Fibroblast of pulmonary artery (primary cell): ENCODE measurements at places on chromosomes 13 and 19.
A peak's percentile ranks its signal among the peaks of the same experiment; 100 is the strongest.

GRCh38 chr19:7217861-7218260 lies 76.4 kb downstream of the INSR start:
- no peak for DNase-seq

GRCh38 chr19:36256853-36257519 lies 42.1 kb downstream of the ZNF146 start:
- no peak for DNase-seq

DNA sequence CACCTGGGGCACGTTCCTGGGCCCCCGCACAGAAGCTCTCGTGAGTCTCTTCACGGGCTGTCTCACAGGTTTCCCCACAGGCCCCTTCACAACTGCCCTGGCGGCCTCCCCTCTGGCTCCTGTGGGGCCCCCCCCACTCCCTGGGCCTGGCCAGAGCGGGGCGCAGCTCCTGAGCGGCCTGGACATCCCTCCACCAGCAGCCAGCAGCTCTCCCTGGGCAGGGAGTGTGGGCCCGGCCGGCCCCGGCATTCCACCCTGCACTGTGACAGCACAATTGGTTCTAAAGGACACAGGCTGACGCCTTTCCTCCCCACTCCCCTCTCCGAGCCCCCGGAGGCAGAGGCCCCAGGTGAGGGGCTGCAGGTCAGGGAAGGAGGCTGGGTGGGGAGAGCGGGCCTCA lies 9.5 kb upstream of the TIMM13 start:
- no peak for DNase-seq

GRCh38 chr13:112331675-112332074 lies 44.5 kb upstream of the SPACA7 start:
- no peak for DNase-seq

DNA sequence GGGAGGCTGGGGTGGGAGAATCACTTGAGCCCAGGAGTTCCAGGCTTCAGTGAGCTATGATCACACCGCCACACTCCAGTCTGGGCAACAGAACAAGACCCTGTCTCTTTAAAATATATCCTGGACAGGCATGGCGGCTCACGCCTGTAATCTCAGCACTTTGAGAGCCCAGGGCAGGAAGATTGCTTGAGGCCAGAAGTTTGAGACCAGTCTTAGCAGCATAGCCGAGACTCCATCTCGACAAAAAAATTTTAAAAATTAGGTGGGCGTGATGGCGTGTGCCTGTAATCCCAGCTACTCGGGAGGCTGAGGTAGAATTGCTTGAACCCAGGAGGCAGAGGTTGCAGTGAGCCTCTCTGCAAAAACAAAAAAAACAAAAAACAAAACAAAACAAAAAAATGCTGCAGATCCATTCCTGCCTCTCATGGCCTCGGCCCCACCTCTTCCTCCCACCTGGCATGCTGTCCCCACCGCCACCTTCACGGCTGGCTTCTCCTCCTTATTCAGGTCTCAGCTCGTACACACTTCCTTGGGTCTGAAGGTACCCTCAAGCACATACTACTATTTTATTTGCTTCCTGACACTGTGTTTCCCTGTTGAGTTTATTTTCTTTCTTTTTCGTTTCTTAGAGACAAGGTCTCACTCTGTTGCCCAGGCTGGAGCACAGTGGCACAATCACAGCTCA lies 5.3 kb downstream of the RFX1 start:
- DNase-seq, result no peak

GRCh38 chr19:55704494-55705245 lies 29.6 kb downstream of the EPN1 start:
- DNase-seq, result no peak

- no peak for DNase-seq
Observed at GRCh38 chr19:45464274-45464673, 3.5 kb upstream of the FOSB start.

DNA sequence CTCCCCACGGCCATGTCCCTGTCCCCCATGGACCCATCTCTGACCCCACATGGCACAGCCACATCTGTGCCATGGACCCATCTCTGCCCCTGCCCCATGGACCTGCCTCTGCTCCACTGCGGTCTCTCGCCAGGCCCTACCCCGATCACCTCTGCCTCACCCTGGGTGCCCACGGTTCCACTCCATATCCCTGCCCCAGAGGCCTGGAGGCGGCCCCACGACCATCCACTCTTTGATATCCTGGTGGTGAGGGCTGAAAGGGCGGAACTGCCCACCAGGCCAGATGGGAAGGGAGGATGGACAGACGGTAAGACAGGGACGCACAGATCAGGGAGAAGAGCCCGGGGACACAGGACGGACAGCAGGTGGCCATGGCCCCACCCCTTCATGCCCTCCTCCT lies 327 bp downstream of the PTGER1 start:
- no peak for DNase-seq

- DNase-seq, result no peak
Observed at GRCh38 chr13:42617221-42617620, 43.3 kb downstream of the TNFSF11 start.

DNA sequence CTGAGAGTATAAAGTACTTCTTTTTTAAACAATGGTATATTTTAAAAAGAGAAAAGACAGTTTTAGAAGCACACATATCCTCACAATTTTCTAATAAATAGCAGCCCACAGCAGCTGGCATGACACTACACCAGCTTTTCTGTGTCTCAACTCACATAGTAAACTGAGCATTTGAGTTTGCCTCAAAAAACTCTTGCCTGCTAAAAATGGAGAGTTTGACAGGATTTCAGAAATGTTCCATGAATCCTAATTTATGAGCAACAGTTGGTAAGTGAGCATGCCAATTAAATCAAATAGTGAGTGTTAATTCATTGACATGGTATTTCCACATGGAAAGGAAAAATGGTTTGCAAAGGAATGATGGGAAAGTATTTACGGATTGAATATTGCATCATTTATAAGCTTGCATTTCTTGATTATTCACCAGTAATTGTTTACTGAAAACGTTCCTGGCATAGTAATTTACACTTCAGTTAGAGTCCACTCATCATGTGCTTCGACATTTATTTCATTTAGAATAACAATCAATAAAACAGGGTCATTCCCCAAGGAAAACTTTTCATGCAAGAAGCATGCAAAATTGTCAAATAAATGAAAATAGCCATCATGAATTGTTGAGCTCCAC lies 323.0 kb downstream of the EFNB2 start:
- no peak for DNase-seq

DNA sequence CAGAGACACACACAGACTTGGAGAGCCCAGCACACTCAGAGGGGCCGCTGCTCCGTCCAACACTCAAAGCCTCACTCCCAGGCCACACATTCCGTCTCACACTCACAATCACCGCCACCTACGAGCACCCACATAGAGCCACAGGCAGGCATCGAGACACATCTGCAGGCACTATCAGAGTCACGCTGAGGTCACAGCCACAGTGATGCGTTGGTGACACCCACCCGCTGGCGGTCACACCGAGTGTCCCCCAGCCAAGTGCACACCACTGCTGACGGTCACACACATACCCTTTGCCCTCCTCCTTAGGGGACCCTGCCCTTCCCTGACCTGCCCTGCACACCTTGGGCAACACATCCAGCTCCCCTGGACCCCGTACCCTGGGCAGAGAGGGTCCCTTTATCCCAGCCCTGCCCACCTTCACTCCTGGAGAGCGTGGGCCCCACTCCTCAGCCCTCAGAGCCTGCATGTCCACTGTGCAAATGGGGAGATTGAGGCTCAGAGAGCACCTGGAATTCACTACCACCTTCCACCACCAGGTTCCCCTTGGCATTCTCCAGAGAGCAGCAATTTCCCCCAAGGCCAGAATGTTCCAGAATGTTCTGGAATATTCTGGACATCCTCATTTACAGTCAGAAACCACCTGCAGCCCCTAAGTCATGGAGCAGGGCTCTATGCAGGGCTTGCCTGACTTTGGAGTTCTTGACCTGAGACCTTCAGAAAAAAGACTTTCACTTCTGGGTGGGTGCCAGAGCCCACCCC lies 5.4 kb downstream of the FUT5 start:
- no peak for DNase-seq

DNA sequence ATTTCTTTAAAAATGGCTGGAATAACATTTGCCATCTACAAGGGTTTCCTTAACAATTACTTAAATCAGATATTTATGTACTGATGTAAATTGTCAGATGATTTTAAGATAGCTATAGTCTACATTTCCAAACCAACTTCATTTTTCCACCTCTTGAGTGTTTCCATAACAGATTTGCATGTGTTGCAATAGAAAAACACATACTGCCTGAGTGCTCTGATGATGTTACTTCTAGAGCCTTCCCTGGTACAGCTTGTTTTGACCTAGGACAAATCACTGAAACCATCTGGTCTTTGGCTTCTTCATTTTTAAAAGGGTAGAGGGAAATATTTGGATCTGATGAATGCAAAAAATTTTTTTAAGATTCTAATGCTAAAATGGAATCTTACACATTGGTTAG lies 245.9 kb downstream of the PCDH9 start:
- DNase-seq, result peak; percentile 3

- DNase-seq, result no peak
Observed at GRCh38 chr13:106981051-106981450, 413.1 kb upstream of the ARGLU1 start.

DNA sequence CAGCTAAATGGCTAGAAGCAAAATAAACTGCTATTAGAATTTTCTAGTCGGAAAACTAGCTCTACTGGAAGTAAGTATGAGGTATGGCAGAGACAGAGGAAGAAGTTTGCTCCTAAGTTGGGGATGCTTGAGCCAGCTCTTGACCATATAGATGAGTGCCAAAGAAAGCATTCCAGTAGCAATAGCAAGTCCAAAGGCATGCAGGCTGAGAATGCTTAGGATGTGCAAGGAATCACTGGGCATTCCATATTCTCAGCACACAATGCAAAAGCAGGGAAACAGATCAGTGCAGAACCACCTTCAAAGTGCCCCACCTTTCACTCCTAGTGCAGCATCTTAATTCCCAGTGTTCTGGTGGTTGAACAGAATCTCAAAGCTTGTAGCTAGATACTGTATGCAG lies 32.9 kb downstream of the SERTM1 start:
- peak; percentile 57 for DNase-seq

DNA sequence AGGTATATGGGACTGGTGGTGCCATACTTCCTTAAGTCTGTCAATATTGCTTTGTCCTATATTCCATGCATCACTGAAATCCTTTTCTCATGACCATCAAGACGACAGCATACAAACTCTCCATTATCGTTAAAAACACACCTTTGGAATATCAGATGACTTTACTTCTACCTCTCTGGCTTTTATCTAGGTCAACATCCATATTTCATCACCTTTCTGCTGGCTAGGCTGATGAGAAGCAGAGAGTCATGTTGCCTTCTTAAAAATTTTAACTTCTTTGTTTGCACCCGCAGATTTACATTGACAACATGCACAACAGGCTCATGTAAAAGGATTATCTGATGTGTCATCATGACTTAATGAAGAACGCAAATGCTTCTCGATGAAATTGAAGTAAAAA lies 771.4 kb downstream of the OLFM4 start:
- DNase-seq, result no peak

- DNase-seq, result no peak
Observed at GRCh38 chr13:35596321-35597030, 120.0 kb upstream of the MAB21L1 start.

DNA sequence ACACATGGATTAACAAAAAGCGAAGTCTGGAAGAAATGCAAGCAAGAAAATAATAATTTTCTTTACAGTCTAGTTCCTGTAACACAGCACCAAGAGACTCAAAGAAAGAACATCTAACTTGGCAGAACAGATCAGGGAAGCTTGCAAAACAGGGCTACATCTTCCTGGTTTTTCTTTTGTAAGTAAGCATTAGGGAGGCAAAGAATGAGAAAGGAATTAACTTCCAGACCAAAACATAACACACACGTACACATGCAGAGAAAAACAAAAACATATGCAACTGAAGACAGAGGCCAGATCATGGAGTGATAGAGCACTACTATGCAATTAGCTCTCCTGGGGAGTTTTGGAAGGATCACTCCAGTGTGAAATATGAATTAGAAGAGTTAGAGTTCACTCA lies 120.5 kb downstream of the DIAPH3 start:
- DNase-seq, result peak; percentile 18

DNA sequence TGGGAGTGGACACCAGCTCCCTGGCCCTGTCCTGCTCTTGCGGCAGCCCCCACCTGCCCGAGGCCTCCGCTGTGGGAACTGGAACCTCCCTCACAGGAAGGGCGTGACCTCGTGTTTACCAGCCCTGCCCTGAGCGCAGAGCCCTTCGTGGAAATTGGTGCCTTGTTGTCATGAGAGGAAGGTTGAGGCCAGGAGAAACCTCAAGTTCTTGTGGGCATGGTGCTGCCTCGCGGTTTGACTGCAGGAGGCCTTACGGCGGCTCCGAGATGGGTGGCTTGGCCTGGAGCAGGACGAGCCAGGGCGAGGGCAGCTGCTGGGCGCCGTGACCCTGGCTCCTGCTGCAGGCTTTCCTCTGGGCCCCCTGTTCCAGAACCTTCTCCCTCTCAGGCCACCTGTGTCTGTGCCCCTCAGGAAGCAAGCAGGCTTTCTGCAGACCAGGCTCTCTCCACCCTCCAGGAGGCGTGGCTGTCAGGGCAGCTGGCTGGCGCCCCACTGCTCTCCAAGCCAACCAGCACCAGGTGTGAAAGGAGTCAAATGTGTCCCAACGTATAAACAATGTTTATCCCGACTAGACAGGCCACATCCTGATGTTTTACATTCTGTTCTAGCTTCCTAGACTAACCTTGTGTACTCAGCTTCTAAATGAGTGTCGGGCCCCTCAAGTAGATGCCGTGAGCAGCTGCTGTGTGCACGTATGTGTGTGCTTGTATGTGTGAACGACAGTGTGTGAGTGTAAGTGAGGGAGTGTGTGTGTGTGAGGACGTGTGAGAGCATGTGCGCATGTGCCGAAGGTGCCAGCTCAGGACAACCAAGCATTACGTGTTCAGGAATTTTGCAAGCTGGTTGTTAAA lies 10.4 kb upstream of the RASA3 start:
- DNase-seq, result no peak

- no peak for DNase-seq
Observed at GRCh38 chr19:6718111-6718740, 2.2 kb downstream of the C3 start.

DNA sequence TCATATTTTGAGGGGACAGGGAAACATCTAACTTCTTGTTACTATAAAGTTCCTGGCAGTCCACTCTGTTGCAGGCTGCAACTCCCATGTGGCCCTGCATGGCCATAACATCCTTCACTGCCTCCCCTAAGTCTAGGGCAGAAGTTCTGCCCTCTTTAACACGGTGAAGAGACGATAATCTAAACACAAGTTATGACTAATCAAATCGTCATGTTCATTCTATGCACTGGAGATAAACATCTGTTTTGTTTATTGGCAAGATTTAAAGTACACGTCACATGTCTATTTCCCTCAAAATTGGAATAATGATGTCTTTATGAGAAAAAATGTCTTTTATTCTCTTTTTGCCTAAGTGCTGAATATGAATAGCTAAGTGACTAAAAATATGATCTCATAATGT lies 1629.4 kb downstream of the PCDH9 start:
- peak; percentile 49 for DNase-seq

DNA sequence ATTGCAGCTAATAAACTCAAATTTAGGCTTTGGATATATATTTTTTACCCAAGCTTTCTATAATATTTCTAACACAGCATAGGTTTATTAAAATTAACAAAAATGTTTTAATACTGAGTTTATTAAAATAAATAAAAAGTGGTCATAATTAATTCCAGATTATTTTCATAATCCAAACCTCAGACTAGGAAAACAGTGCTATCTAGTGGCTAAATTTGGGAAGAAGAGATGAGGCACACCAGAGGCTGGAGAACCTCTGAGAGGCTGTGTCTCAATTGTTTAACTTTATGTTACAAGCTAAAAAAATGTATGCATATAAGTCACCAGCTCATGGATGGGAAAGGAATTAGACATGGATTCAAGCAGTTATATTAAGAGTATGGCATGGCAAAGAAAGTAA lies 392.5 kb downstream of the DIAPH3 start:
- DNase-seq, result peak; percentile 47

- no peak for DNase-seq
Observed at GRCh38 chr19:1293782-1294604, 8.3 kb downstream of the EFNA2 start.
